ENCODE measurements at places on chromosomes 7 and 10.
A peak's percentile ranks its signal among the peaks of the same experiment; 100 is the strongest.

GRCh38 chr10:33655165-33655815 lies 320.8 kb upstream of the NRP1 start:
- DNase-seq, result no peak

GRCh38 chr7:140672382-140673062 lies at the start of gene ADCK2:
TSS of gene ADCK2 (plus strand) at chr7:140672945. CDS start at chr7:140673331, 386 bp downstream.
- peak; percentile 44 for DNase-seq

DNA sequence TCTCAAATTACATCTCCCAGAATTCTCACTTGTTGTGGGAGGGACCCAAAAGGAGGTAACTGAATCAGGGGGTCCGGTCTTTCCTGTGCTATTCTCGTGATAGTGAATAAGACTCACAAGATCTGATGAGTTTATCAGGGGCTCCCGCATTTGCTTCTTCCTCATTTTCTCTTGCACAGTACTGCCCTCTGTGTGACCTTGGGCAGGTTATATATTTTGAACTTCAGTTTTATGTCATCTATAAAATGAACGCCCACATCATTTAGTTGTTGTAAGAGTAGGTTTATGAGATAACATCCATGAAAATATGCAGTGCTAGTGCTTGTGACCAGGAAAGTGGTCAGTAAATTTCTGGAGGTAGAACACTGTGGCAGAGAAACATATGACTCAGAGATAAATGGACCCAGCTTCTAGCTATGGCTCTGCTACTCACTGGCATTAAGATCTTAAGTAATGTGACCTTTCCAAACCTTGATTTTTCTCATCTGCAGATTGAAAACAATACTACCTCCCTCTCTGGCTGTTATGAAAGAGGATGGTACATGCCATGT lies 44.3 kb downstream of the SCRN1 start:
- no peak for DNase-seq

GRCh38 chr10:17003151-17003550 lies 126.5 kb downstream of the CUBN start:
- DNase-seq, result peak; percentile 7

Data from activated naive CD4-positive, alpha-beta T cell (primary cell).